Ammon's horn (tissue), 1 donor: ENCODE measurements at places on chromosomes 7 and 10.

DNA sequence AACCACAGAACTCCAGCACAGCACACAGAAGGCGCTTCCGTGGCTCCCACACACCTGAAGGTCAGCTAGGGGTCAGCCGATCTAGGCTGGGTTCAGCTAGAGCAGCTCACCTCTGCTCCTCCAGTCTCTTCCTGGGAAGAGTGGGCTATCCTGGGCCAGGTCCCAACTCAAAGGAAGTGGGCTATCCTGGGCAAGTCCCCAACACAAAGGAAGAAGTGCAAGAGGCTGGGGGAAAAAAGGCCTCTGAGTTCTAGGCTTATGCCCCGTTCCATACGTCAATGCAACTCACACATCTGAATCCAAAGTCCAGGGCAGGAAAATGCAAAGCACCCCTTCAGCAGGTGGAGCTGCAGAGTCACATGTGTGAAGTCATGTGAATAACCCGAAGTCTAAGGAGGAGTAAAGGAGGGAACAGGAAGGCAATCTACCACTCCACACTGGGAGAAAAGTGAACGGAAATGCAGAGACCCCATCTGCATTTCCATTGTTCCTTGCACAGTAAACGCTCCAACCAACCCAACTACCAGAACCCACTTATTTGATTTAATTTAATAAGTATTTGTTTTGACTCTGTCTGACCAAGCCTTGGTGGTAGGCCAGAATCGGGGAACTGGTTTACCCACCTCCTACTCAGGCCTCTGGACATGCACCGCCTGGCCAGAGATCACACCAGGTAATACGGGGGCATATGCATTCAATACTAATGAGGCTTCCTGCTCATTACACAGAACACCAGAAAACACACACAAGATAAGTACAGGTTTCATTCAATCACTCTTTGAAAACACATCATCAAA, 95.5 kb upstream of the RNF32 start:
- no peak for DNase-seq

DNA sequence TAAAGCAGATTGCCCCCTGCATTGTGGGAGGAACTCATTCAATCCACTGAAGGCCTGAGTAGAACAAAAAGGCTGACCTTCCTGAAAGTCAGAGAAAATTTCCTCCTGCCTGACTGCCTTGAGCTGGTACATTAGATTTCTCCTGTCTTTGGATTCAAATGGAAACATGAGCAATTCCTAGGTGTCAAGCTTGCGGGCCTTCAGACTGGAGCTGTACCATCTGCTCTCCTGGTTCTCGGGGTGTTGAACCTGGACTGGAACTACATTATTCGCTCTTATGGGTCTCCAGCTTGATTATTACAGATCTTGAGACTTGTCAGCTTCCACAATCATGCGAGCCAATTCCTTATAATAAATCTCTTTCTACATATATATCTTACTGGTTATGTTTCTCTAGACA, 173.6 kb upstream of the STEAP4 start:
- no peak for DNase-seq

DNA sequence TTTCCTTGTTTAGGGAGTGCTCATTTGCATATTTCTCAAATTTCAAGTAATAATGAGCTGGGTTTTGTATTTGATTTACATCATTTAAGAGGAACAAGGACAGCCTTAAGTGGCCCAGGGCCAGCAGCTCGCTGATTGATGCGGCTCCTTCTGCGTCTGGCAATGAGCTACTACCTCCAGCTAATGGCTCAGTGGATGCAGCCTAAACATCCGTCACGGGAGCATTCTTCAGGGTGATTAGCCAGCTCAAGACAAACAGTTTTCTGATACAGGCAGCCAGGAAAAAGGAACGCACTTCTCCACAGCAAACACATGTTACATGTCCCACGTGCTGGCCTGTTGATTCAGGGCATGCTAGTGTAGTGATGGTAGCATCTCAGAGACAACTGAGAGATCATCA, 169.3 kb upstream of the TCERG1L start:
- no peak for DNase-seq

- no peak for DNase-seq
Observed at GRCh38 chr7:102973096-102973802, 60.4 kb downstream of the LRRC17 start.

GRCh38 chr10:113427236-113427735, 125.6 kb upstream of the HABP2 start:
- no peak for DNase-seq

DNA sequence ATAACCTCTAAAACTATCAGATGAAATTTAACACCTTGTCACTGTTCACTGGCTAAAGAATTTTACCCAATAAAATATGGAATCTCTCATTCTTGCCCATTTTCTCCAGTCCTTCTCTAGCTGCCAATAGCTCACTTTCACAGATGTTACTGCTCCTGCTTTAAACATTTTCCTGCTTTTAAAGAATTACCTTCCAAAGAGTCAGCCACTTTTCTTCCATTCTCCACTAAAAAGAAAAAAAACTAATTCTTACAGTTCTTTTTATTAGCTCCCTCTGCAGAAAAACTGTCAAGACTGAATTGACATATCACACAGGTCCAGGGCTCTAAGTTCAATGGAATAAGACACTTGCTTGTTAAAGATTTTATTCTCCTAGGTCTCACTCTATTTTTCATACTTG, 114.8 kb downstream of the SFMBT2 start:
- DNase-seq = no peak

- DNase-seq = no peak
Observed at GRCh38 chr7:155731380-155731779, 80.9 kb downstream of the SHH start.

DNA sequence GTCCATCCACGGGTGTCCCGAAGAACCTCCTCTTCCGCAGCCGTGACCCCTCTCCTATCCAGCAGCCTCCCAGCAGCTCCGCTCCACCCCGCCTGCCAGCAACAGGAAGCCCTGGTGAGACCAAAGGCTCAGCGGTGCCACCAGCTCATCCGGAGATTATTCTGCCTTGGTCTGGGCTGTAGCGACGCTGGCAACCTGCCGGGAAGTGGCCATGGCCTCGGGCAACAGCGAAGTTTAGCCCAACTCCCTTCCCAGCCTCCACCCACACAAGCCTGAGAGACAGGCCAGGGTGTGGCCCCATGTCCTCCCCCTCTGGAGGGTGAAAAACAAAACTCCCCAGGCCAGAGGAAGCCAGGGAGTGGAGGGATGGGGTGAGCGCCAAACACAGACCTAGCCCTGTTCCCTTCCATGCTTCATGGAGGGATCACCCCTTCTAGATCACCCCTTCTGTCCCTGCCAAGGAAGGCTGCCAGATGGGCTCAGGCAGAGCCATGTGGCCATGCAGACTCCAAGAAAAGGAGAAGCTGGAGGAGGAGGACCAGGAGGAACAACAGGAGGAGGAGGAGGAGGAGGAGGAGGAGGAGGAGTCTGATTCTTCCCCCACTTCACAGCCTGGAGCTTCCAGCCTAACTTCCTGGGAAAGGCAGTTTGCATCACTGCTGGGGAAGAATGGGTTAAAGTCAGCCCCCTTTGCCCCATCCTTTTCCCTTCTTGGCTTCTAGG, 918 bp downstream of the CALHM2 start:
- DNase-seq = peak; percentile 42

- no peak for DNase-seq
Observed at GRCh38 chr10:128657548-128657947, 531.3 kb upstream of the MKI67 start.

GRCh38 chr7:28130277-28130676, 50.3 kb downstream of the JAZF1 start:
- DNase-seq = no peak

- DNase-seq = no peak
Observed at GRCh38 chr7:5694221-5694754, 87.2 kb downstream of the RNF216 start.

GRCh38 chr10:53123311-53123710, 350.7 kb upstream of the MBL2 start:
- DNase-seq = no peak

- no peak for DNase-seq
Observed at GRCh38 chr10:88361494-88361893, 221.6 kb downstream of the RNLS start.

DNA sequence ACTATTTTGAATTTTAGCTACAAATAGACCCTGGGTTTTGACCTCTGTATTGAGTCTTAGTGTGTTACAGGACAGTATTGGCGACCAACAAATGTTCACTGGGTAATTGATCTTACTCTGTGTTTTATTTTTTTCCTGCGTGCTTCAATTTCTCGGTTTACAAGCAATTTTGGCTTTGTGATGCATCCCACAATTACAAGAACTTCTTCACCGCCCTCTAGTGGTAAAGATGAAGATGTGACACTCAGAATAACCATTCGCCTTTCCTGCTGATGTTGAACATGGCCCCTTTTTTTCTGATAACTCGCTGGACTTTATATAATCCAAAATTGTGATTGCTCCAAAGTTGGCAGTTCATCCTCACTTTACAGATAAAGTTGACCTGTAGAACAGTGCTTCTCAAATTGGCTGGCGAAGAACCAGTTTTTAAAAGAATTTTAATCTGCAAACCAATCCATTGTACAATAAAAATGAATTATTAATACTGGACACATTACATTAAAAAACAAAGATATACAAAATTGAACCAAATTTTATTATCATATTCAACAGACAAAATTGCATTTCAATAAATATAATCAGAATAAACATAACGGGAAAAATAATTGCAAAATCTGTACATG, 20.2 kb upstream of the SMC3 start:
- DNase-seq = peak; percentile 80

- no peak for DNase-seq
Observed at GRCh38 chr10:7998831-7999230, 55.7 kb upstream of the GATA3 start.

- no peak for DNase-seq
Observed at GRCh38 chr7:50475340-50475739, 25.2 kb upstream of the FIGNL1 start.
